ENCODE measurements at places on chromosomes 5 and 9.

GRCh38 chr5:90955001-90955635 lies 396.5 kb downstream of the ADGRV1 start:
- H3K4me1 ChIP-seq: no peaks in the 10 kb centered on the region
- H3K27me3 ChIP-seq: no peaks in the 10 kb centered on the region
- no peak for DNase-seq
- H3K4me3 ChIP-seq: no peak overlapping the region
- no peaks in the 10 kb centered on the region for H3K36me3 ChIP-seq

GRCh38 chr5:16550316-16550952 lies 66.4 kb downstream of the RETREG1 start:
- no peak overlapping the region for H3K4me3 ChIP-seq
- H3K27me3 ChIP-seq: no peaks in the 10 kb centered on the region
- peak; percentile 52 for DNase-seq
- no peaks in the 10 kb centered on the region for H3K36me3 ChIP-seq
- H3K4me1 ChIP-seq: peaks cover 9% of the 10 kb centered on the region

GRCh38 chr5:41925555-41925951 lies 472 bp downstream of the FBXO4 start:
- peaks cover 5% of the 10 kb centered on the region for H3K36me3 ChIP-seq
- peak overlapping the region; percentile 11 for H3K27ac ChIP-seq

GRCh38 chr5:6722015-6722414 lies 8.8 kb downstream of the TENT4A start:
- H3K36me3 ChIP-seq: no peaks in the 10 kb centered on the region
- DNase-seq: peak; percentile 23
- H3K27ac ChIP-seq: no peak overlapping the region

DNA sequence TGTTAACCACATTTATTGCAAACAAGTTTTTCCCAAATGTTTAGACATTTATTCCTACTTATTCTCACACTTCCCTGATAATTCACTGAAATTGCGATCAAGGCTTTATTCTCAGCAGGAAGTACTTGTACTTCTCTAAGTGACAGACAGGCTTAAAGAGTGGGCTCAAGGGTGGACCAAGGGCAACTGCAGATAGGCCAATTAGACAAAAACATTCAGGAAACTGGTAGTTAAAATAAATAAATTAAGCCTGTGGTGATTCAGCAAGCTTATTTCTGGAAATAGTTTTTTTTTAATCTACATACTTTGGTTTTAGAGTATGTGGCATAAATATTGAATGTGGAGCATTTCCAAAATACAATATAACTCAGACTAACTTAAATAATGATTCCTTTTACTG lies 136.1 kb downstream of the UGCG start:
- H3K27ac ChIP-seq: no peak overlapping the region
- no peaks in the 10 kb centered on the region for H3K27me3 ChIP-seq
- H3K36me3 ChIP-seq: no peaks in the 10 kb centered on the region
- H3K4me3 ChIP-seq: no peak overlapping the region
- H3K4me1 ChIP-seq: peaks cover 22% of the 10 kb centered on the region

DNA sequence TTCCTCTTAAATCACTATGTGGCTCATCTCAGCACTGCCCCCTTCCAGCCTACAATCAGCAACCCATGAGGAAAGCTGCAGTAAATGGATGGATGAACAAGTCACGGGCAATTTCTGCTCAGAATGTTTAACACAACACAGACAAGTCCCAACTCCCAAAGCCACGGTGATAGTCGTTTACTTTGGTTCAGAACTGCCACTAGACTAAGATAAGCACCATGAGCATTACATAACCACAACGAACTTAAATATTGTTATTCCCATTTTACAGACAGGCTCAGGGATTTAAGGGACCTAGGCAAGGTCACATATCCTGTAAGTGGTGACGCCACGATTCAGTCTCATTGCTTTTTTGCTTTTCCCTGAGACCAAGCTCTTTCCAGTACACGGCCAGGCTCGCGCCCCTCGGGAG lies 2.0 kb upstream of the SMIM27 start:
- no peaks in the 10 kb centered on the region for H3K27me3 ChIP-seq
- DNase-seq: peak; percentile 35
- no peaks in the 10 kb centered on the region for H3K36me3 ChIP-seq
- H3K27ac ChIP-seq: peak overlapping the region; percentile 96

GRCh38 chr9:109975574-109976295 lies 195.7 kb downstream of the PALM2AKAP2 start:
- H3K27ac ChIP-seq: no peak overlapping the region
- H3K4me3 ChIP-seq: no peak overlapping the region
- no peaks in the 10 kb centered on the region for H3K27me3 ChIP-seq
- no peaks in the 10 kb centered on the region for H3K4me1 ChIP-seq

DNA sequence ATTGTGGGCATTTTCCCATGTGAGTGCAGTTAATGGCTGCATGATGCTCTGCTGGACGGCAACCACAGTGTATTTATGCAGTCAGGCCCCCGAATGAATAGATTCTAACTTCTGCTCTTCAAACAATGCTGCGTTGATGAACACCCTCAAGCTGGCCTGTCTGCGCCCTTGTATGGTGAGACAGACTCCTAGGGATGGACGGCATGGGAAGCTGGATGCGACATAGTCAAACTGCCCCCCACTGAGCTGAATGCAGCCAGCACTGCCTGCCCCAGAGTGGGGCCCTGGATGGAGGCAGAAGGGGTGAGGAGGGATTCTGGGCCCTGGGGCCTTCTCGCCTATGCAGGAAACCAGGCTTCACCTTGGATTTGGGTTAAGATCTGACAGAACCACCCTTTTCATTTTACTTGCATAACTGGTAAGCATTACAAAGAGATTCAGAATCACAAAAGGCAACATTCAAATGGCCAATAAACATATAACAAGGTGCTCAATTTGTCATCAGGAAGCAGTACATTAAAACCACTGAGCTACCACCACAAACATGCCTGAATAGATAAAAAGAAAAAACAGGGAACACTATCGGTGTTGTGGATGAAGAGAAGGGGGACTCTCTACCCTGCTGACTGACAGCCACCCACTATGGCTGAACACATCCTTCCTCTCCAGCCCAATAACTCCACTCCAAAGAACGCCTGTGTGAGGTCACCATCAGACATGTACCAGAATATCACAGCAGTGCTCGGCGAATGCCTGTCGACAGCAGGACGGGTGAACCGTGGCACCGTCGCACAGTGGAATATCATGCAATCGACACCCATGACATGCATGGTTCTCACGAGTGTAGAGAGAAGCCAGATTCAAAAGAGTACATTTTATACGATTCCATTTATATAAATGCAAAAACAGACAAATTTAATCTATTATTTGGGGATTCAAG lies 79.1 kb downstream of the RAPGEF1 start:
- no peaks in the 10 kb centered on the region for H3K27me3 ChIP-seq
- peaks cover 36% of the 10 kb centered on the region for H3K4me1 ChIP-seq
- H3K36me3 ChIP-seq: no peaks in the 10 kb centered on the region
- peak; percentile 53 for DNase-seq
- no peak overlapping the region for H3K27ac ChIP-seq
- no peak overlapping the region for H3K4me3 ChIP-seq

GRCh38 chr5:81288021-81288433 lies 13.4 kb upstream of the ZCCHC9 start:
- H3K27ac ChIP-seq: no peak overlapping the region
- H3K4me1 ChIP-seq: no peaks in the 10 kb centered on the region
- no peak overlapping the region for H3K4me3 ChIP-seq

DNA sequence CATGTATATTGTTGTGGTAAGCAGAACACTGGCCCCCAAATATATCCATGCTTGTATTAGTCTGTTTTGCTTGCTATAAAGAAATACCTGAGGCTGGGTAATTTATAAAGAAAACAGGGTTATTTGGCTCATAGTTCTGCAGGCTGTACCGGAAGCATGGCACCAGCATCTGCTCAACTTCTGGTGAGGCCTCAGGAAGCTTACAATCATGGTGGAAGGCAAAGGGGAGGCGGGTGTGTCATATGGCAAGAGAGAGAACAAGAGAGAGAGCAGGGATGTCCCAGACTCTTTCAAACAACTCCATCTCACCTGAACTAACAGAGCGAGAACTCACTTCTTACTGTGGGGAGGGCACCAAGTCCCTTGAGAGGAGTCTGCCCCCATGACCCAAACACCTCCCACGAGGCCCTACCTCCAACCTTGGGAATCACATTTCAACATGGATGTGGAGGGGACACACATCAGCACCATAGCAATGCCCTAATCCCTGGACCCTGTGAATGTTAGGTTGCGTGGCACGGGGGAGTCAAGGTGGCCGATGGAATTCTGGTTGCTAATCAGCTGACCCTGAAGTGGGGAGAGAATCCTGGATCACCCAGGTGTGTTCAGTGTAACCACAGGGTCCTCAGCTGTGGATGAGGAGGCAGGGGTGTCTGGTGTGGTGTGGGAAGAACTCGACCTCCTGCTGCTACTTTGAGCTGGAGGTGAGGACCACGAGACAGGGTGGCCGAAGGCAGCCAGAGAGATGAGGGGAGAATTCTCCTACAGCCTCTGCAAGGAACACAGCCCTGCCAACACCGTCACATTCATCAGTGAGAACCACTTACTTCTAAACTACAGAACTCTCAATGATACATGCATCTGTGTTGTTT lies 172.8 kb downstream of the AUH start:
- no peaks in the 10 kb centered on the region for H3K27me3 ChIP-seq
- H3K4me3 ChIP-seq: no peak overlapping the region
- no peak overlapping the region for H3K27ac ChIP-seq
- H3K4me1 ChIP-seq: peaks cover 25% of the 10 kb centered on the region
- no peaks in the 10 kb centered on the region for H3K36me3 ChIP-seq

GRCh38 chr9:109779711-109780452 lies at the start of gene PALM2AKAP2:
PALM2AKAP2 (plus strand) TSS chr9:109780198; CDS start chr9:109780489, 291 bp downstream.
- peaks cover 4% of the 10 kb centered on the region for H3K36me3 ChIP-seq
- DNase-seq: peak; percentile 91
- peaks cover 16% of the 10 kb centered on the region for H3K4me1 ChIP-seq
- peak within 1 kb of the TSS; percentile 61 for H3K4me3 ChIP-seq
- peak within 1 kb of the TSS; percentile 93 for H3K27ac ChIP-seq
